Right ventricle myocardium superior (tissue), 1 donor: ENCODE measurements at places on chromosomes 2 and 18. TPM values are rescaled to one million over a fixed set of nuclear protein-coding genes. Genes with fewer than 3 reads are reported as not detected.

DNA sequence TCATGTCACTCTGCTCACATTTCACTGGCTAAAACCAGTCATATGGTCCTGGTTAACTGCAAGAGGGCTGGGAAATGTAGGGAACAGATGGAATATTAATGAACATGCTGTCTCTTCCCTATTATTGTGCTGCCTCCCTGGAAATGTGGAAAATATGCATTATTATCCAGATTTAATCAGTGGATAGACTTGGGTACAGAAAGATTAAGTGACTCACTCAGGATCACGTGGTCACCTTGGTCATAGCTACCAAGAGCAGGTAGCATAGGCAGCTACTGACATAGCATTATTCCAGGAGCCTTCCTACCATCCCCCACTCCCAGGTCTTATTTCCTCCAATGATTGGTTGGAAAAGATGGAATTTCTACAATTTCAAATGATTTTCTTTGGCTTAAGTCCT is 141.1 kb downstream of the HRH4 start:
- DNase-seq, result no peak

DNA sequence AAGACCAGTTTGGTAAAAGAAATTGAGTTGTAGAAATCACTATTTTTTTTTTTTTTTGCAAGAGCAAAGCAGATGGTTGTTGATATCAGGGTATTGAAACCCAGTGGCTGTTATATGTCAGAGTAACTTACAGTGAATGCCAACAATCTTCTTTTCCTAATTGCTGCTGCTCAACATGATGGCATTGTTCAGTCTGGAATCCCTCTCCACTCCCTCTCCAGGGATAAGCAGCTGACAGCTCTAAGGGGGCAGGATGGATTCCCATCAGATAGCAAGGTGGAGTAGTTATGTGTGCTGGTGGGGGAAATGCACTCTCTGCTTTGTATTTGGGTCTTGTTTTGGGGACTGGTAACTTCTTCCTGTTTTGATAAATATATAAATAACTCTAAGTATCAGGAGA is 200.0 kb downstream of the PIK3C3 start:
- DNase-seq, result no peak

GRCh38 chr18:8808001-8808400 is 102.6 kb downstream of the MTCL1 start:
- no peak for DNase-seq

GRCh38 chr2:39540414-39540813 is 103.3 kb upstream of the MAP4K3 start:
- DNase-seq, result no peak

- DNase-seq, result no peak
Observed at GRCh38 chr2:8438476-8438875, 243.4 kb upstream of the ID2 start.

DNA sequence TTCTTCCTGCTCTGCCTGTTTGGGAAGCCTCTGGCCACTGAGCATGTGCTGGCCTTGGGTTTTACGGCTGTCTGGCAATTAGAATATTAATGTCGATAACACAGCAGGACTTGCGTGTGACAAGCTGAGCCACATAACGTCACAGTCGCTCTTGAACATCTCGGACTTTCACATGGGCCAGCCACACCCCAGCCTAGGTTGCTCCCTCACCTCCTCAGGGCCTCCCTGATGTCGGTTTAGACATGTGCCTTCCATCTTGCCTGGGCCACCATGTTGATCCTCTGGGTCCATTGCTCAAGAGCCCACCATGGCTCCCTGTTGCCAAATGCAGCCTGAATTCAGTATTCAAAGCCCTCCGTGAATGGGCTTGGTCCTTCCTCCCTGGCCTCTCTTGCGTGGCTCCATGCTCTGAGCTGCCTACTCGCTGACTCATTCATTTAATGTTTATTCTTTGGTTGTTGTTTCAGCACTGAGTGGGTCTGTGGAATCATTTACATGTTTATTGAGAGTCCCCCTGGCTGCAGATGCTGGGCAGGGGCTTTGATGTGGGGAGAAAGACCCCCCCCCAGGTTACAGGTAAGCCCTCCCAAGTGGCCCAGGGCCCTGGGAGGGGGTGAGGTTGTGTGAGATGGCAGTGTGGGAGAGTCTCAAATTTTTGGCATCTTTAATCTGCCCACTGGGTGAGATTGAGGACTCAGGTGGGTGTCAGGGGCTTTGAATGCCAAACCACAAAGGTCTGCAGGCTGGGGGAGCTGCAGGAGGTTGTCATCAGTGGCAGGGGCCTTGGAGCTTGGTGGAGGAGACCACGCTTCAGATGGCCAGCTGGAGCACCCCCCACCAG is 62.0 kb downstream of the ODC1 start:
- DNase-seq, result no peak

DNA sequence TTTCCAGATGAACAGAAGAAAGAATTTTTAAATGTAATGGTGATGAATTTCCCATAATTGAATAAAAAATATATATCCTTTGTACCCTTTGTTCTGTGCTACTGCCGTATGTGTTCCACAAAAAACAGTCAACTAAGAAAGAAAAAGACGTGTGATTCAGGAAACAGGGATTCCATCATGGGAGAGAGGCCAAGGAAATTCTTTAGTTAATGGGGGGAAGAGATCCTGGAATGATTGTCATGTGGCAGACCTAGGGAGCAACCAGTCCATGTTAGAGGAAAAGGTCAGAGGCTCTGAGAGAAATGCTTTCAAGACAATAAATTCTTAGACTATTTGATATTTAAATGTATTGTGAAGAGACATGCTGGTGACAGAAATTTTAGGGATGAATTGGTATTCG is 76.6 kb downstream of the CPO start:
- no peak for DNase-seq

- no peak for DNase-seq
Observed at GRCh38 chr2:187971893-187972292, 319.8 kb upstream of the GULP1 start.

DNAJC5G gene
- total RNA-seq, result 2.3 TPM

EFR3B gene
- 3.8 TPM for total RNA-seq
